H1 (cell line): ENCODE measurements at places on chromosomes 16 and 17. TPM values are rescaled to one million over a fixed set of nuclear protein-coding genes. Genes with fewer than 3 reads are reported as not detected.

Gene CD68
- 0.31 TPM in 1 of 2 replicates, not detected in the other for total RNA-seq

Gene PYDC1
- 3.0 and 3.5 TPM in 2 replicates for total RNA-seq

Gene PRKCA
- total RNA-seq, result 14.8 and 17.8 TPM in 2 replicates

Gene SCGB1C2
- not detected in 2 replicates for total RNA-seq

Gene BCO1
- total RNA-seq, result 0.23 TPM in 1 of 2 replicates, not detected in the other

Gene NEUROD2
- total RNA-seq, result not detected in 2 replicates

Gene IL21R
- 0.34 TPM in 2 replicates for total RNA-seq

Gene ACSM2A
- total RNA-seq, result not detected in 2 replicates

Gene CNTNAP4
- total RNA-seq, result not detected in 2 replicates

Gene ADAM11
- total RNA-seq, result 2.8 and 2.9 TPM in 2 replicates

Gene MT1B
- total RNA-seq, result not detected in 2 replicates

Gene ESRP2
- total RNA-seq, result 45.8 and 50.3 TPM in 2 replicates

Gene C17orf50
- not detected in 2 replicates for total RNA-seq

Gene TP53TG3
- not detected in 2 replicates for total RNA-seq

Gene SOX8
- total RNA-seq, result 5.7 and 6.4 TPM in 2 replicates

Gene MAP2K6
- 42.2 and 44.1 TPM in 2 replicates for total RNA-seq

Gene ZP2
- not detected in 2 replicates for total RNA-seq

Gene PIEZO1
- 63.6 and 67.5 TPM in 2 replicates for total RNA-seq

Gene CIITA
- total RNA-seq, result 0.06 and 0.07 TPM in 2 replicates

Gene TBC1D3K
- not detected in 2 replicates for total RNA-seq

Gene KRT32
- not detected in 2 replicates for total RNA-seq

Gene TNFRSF12A
- 77.0 and 81.0 TPM in 2 replicates for total RNA-seq

Gene DOC2A
- 10.3 and 13.9 TPM in 2 replicates for total RNA-seq

Gene NHLRC4
- 0.75 and 0.76 TPM in 2 replicates for total RNA-seq

Gene HOXB1
- total RNA-seq, result not detected in 2 replicates

Gene VMO1
- not detected in 2 replicates for total RNA-seq
